ENCODE measurements at places on chromosomes 16 and 17.

DNA sequence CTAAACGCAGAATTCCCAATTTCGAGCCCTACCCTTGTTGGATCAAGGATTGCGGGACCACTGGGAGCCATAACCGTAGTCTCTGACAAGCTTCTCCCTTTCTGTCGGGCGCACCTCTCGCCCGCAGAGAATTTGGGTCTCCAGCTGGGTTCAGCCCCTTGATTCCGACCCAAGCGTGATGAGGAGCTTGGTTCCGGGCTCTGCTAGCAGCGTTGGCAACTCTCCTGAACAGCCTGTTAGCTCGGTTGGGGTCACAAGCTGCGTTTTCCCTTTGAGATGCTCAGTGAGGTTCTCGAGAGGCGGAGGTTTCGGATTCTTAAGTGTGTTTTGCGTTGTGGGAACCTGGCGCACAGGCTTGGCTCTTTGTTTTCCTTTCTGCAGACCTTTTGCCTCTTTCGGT lies 655 bp downstream of the ATXN1L start:
- peak; percentile 51 for DNase-seq
- H3K27ac ChIP-seq, result no peak overlapping the region
- peaks cover 7% of the 10 kb centered on the region for H3K36me3 ChIP-seq
- H3K4me1 ChIP-seq, result peaks cover 7% of the 10 kb centered on the region
- no peaks in the 10 kb centered on the region for H3K27me3 ChIP-seq
- H3K4me3 ChIP-seq, result peak overlapping the region; percentile 94

DNA sequence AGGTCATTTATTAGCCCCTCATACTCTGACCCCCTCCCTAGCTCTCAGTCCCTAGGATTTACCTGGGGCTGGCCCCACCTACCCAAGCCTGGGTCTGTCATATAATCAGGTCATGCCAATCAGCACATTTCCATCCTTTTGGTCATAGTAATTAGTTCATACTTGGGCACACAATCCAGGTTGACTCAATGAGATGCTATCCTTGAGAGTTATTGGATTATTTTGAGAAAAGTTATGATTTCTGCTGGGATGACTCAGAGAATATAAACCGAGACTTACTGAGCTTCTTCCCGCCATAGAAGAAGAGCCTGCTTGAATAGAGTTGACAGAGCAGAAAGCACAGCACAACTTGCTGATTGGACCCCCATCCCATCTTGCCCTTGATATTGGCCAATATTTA lies 331.5 kb downstream of the CBLN1 start:
- no peak for DNase-seq
- no peak overlapping the region for H3K27ac ChIP-seq
- no peaks in the 10 kb centered on the region for H3K36me3 ChIP-seq
- no peaks in the 10 kb centered on the region for H3K4me1 ChIP-seq
- H3K27me3 ChIP-seq, result no peaks in the 10 kb centered on the region

GRCh38 chr17:45784293-45784740 lies at the start of gene CRHR1:
Gene CRHR1, plus strand, starts transcription at chr17:45784320. Its CDS starts 225 bp downstream, at chr17:45784545.
- H3K27ac ChIP-seq, result no peak within 1 kb of the TSS
- peak within 1 kb of the TSS; percentile 80 for H3K4me3 ChIP-seq
- DNase-seq, result peak; percentile 58

DNA sequence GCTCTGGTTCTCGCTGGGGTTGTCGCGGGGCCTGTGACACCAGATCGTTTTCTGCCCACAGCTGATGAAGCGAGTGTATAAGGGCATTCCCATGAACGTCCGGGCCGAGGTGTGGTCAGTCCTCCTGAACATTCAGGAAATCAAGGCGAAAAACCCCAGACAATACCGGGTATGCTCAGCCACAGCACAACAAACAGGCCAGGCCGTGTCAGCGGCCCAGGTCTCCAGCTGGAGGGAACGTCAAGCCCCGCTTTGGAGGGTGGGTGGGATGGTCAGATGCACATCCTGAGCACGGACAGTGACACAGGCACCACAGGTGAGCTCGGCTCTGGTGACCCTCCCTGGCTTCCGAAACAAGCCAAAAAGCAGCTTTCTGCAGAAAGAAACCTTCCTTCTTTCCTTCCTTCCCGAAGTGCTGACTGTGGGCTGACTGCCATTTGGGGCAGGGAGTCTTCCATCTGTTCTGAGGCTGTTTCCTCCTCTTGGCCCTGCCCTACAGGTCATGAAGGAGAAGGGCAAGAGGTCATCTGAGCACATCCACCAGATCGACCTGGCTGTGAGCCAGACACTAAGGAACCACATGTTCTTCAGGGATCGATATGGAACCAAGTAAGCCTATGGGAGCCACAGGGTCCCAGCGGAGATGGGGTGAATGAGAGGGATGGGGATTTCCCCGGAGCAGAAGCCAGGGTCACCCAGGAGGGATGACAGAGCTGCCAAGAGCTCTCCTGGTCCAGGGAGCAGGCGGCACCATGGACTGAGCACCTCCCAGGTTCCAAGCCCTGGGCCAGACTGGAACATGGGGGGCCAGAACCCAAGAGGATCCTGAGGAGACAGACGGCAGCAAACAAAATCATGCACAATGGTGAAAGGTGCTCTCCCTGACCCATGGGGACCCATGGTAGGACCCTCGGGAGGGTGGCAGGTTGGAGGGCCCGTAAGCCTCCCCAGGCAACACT lies 79.4 kb downstream of the GOSR1 start:
- no peaks in the 10 kb centered on the region for H3K27me3 ChIP-seq
- no peaks in the 10 kb centered on the region for H3K36me3 ChIP-seq
- H3K4me3 ChIP-seq, result no peak overlapping the region
- DNase-seq, result no peak
- no peaks in the 10 kb centered on the region for H3K4me1 ChIP-seq

DNA sequence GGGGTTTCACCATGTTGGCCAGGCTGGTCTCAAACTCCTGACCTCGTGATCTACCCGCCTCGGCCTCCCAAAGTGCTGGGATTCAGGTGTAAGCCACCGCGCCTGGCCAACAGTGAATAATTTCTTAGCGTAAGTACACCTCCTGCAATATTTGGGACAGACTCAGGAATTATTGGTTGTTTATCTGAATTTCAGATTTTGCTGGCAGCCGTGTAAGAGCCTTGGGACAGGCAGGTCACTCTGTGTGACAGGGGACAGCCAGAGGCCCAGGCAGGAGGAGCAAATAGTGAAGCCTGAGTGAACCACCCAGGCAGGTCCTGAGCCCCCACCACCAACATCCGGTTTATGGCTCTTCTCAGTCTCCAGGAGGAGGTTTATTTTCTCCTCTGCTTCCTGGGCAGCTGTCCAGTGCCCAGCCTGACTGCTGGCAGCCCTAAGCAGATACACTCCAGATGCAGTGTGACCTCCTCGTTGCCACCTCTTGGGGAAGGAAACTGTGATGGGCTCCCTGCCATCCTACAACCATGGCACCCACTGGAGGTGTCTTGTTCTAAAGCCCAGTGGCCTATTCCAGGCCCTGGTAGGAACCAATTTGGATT lies 26.2 kb upstream of the ADORA2B start:
- no peaks in the 10 kb centered on the region for H3K36me3 ChIP-seq
- H3K27ac ChIP-seq, result no peak overlapping the region
- no peaks in the 10 kb centered on the region for H3K4me1 ChIP-seq
- no peak for DNase-seq
- no peaks in the 10 kb centered on the region for H3K27me3 ChIP-seq

DNA sequence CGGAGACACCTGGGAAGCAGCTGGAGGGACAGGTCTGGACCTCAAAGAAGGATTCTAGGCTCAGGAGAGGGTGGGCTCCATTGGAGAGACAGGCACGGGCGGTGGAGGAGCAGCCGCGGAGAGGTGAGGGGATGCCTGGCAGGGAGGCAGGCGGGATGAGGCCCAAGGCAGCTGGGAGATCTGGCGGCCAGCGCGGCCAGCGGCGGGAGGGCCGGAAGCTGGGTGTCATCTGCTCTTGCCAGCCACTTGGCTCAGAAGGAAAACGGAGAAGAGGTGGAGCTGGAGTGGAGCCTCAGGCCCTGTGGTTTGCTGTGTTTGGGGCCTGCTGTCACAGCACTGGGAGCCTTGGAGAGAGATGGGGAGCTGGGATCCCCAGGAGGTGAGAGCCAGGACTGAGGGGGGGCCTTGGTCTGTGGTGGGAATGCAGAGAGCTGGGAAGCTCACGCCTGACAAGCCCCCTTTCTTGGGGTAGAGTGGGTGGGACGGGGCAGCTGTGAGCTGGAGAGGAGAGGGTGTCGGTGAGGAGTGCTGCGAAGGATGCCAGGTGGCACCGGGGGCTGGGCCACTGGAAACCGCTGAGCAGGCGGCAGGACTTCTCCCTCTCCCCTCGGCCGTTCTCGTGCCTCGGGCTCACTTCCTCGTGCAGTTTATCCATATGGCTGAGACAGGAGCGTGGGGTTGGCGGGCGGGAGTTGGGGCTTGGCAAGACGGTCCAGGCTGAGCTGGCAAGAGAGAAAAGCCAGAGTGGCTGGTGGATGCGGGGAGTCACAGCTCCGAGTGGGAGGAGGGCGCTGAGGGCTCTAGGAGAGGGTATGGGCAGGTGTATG lies 8.0 kb downstream of the TBC1D24 start:
- no peaks in the 10 kb centered on the region for H3K36me3 ChIP-seq
- no peak overlapping the region for H3K4me3 ChIP-seq
- H3K4me1 ChIP-seq, result no peaks in the 10 kb centered on the region
- H3K27ac ChIP-seq, result no peak overlapping the region
- H3K27me3 ChIP-seq, result no peaks in the 10 kb centered on the region
- no peak for DNase-seq

DNA sequence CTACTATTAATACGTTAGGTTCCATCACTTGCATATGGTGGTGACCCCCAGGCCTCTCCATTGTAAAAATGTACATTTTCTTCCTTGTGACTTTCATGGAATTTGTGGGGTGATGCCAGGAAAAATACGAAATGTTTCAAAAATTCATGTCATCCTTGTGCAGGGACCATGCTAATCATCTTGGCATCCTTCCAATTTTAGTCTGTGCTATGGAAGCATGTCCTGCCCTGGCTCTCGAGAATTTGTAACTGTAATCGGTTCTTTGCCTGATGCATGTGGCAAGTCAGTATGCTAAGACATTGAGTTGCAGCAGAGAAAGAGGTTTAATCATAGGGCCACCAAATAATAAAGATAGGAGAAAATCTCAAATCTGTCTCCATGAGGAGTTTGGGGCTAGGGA lies 14.3 kb upstream of the GINS3 start:
- H3K27ac ChIP-seq, result no peak overlapping the region
- no peaks in the 10 kb centered on the region for H3K4me1 ChIP-seq
- H3K36me3 ChIP-seq, result no peaks in the 10 kb centered on the region

- H3K36me3 ChIP-seq, result no peaks in the 10 kb centered on the region
- no peak for DNase-seq
- no peaks in the 10 kb centered on the region for H3K4me1 ChIP-seq
- H3K27ac ChIP-seq, result no peak overlapping the region
These were observed 122.6 kb upstream of the FOXF1 start for GRCh38 chr16:86387468-86388440.

DNA sequence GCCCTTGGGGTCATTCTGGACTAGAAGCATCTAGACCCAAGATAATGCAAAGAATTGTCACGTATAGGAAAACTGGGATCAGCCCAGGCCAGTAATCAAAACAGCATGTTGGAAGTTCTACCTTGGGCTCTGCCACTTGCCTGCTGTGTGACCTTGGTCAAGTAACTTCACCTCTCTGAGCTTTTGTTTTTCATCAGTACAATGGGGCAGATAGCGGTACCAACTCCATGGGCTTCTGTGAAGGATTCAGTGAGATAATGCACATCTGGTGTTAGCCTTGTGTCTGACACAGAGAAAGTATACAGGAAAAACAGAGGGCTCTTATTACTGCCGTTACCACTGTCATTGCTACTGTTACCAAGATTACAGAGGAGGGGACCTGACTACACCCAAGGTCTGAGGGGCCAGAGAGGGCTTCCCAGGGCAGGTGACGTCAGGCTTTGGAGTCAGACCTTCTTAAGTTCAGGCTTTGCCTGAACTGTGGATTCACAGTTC lies 24.6 kb downstream of the CMIP start:
- no peak overlapping the region for H3K27ac ChIP-seq
- H3K4me3 ChIP-seq, result no peak overlapping the region
- H3K4me1 ChIP-seq, result peaks cover 21% of the 10 kb centered on the region

- no peak overlapping the region for H3K27ac ChIP-seq
- DNase-seq, result peak; percentile 27
- no peak overlapping the region for H3K4me3 ChIP-seq
These were observed 33.8 kb upstream of the SALL1 start for GRCh38 chr16:51184702-51185433.

DNA sequence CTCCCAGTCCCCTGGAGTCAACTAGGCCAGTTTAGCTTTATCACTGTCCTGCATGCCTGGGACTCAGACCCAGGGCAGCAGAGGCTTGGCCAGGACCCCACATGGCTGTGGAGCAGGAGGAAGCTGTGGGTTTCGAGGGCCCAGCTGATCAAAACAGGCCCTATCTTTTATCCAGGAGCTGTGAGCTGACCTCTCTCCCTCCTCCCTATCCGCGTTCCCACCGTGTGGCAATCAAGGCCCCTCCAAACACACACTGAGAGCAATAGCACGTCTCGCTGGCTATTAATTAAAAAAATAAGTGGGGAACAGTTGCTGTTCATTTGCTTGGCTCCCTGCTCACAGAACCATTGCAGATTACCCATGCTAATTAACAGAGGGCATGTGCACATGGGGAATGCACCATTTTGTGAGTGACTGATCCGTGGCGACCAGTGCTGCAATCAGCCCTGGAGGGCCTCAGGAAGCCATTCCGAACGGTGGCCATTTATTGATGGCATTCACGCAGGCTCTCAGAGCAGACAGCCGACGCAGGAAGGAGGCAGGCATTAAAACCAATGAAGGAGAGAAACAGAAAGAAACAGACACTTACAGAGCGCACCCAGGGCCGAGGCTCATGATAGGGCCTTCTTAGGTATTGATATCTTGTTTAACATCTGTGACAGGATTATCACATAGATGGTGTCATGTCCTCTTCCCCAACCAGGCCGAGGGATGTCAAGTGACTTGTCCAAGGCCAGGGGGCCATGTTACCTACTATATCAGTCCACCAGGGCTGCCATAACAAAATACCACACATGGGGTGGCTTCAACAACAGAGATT lies 157.1 kb downstream of the KATNIP start:
- H3K27me3 ChIP-seq, result no peaks in the 10 kb centered on the region
- H3K36me3 ChIP-seq, result no peaks in the 10 kb centered on the region
- H3K4me3 ChIP-seq, result no peak overlapping the region
- no peak for DNase-seq
- H3K27ac ChIP-seq, result no peak overlapping the region

- H3K36me3 ChIP-seq, result peaks cover 21% of the 10 kb centered on the region
- DNase-seq, result no peak
- peak overlapping the region; percentile 10 for H3K27ac ChIP-seq
- no peak overlapping the region for H3K4me3 ChIP-seq
These were observed 8.9 kb downstream of the MYH10 start for GRCh38 chr17:8621585-8621984.

GRCh38 chr16:88413231-88413630 lies 30.5 kb downstream of the ZNF469 start:
- H3K27ac ChIP-seq, result no peak overlapping the region
- DNase-seq, result no peak
- no peak overlapping the region for H3K4me3 ChIP-seq
- H3K4me1 ChIP-seq, result no peaks in the 10 kb centered on the region

- peak overlapping the region; percentile 65 for H3K4me3 ChIP-seq
- H3K4me1 ChIP-seq, result peaks cover 8% of the 10 kb centered on the region
- H3K27ac ChIP-seq, result no peak overlapping the region
- peaks cover 40% of the 10 kb centered on the region for H3K27me3 ChIP-seq
- no peaks in the 10 kb centered on the region for H3K36me3 ChIP-seq
These were observed 439 bp downstream of the TRIM25 start for GRCh38 chr17:56913353-56913866.

Measured in neural progenitor cell (in vitro differentiated cells).